KG1 (cell line): ENCODE measurements at places on chromosomes 1 and 21.

- no peak for DNase-seq
Observed at GRCh38 chr1:89271341-89272015, 1.2 kb downstream of the GBP5 start.

- no peak for DNase-seq
Observed at GRCh38 chr1:95730986-95731385, 497.0 kb downstream of the RWDD3 start.

- DNase-seq = peak; percentile 50
Observed at GRCh38 chr1:205977402-205978014, 25.7 kb downstream of the RAB7B start.

DNA sequence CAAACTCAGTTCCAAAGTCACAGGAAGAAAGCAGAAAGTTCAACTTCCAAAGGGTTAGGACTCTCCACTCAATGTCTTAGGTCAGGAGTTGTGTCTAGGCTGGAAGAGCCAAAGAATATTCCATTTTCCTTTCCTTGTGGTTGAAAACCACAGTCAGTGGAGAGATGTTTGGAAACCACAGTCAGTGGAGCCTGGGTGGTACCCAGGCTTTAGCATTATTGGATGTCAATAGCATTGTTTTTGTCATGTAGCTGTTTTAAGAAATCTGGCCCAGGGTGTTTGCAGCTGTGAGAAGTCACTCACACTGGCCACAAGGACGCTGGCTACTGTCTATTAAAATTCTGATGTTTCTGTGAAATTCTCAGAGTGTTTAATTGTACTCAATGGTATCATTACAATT lies 11.7 kb downstream of the ATF3 start:
- no peak for DNase-seq

GRCh38 chr1:199665371-199665770 lies 362.1 kb upstream of the NR5A2 start:
- no peak for DNase-seq

DNA sequence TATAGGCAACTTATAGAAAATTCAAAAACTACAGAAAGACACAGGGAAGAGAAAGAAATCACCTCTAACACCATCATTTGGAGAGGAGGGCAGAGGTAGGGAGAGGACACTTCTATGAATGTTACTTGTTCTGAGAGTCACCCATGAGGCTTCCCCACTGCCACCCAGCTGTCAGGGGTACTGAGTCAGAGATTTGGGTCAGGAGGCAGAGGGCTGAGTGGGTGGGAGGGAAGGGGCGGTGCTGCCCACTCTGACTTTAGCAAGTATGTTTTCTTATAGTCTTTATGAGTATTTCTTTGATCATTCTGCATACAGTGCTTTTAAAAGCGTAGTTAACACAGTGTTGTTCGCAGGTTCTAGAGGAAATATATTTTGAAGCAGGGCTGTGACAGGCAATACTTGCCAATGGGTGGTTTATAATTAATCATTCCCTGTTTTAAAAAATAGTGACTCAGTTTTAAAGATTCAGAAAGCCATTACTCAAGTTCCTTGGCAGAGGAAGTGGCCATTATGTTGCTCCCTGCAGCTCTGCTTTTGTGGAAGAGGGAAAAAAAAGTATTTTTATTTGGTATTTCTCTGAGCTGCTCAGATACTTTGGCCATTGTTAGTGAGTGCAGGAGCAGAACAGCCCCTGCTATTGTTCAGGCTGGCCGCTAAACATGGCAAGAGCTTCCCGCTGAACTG lies 18.3 kb downstream of the IL6R start:
- no peak for DNase-seq

- no peak for DNase-seq
Observed at GRCh38 chr21:25359724-25360123, 247.6 kb downstream of the MRPL39 start.

GRCh38 chr1:241635556-241636152 lies 4.5 kb downstream of the CHML start:
- DNase-seq = no peak

DNA sequence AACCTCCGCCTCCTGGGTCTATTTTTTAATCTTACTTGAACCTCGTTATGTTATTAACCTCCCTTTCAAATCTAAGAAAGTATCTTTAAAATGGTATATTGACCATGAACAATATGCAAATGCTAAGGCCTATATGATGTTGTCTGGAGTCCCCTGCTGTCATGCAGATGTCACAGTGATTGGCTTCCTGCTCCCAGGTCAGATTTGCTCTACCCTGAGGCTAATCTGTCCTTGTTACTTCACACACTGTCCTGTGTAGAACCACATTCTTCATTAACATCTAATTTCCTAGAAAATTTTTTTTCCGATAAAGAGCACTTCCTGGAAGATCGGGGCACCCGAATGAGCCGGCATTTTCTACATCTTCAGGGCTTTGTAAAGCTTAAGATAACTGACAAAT lies 306.6 kb downstream of the MRPL39 start:
- DNase-seq = no peak

GRCh38 chr1:203089651-203090045 lies 3.8 kb upstream of the MYOG start:
- no peak for DNase-seq
